ENCODE measurements at places on chromosomes 5 and 9.
A peak's percentile ranks its signal among the peaks of the same experiment; 100 is the strongest.

- DNase-seq, result no peak
These were observed 4.5 kb upstream of the LMX1B start for GRCh38 chr9:126609191-126609590.

GRCh38 chr9:33157960-33158842 lies 8.9 kb downstream of the B4GALT1 start:
- DNase-seq, result no peak

DNA sequence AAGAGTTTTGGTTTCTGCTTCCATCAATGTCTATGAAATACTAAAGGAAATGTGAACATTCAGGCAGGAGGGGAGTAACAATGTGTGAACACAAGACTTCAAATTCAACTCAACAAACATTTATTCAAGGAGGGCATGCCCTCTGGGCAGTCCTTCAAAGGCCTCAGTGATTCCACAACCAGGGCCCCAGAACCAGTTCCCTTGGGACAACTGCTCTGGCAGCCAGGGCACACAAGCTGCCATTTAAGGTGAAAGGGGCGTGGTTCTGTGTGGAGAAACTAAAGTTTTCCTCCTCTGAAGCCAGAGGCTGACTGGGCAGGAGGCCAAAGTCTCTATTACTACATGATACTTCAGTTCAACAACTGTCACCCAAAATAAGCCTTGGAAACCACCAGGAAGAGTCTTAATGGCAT lies 3.2 kb downstream of the RBM18 start:
- no peak for DNase-seq

DNA sequence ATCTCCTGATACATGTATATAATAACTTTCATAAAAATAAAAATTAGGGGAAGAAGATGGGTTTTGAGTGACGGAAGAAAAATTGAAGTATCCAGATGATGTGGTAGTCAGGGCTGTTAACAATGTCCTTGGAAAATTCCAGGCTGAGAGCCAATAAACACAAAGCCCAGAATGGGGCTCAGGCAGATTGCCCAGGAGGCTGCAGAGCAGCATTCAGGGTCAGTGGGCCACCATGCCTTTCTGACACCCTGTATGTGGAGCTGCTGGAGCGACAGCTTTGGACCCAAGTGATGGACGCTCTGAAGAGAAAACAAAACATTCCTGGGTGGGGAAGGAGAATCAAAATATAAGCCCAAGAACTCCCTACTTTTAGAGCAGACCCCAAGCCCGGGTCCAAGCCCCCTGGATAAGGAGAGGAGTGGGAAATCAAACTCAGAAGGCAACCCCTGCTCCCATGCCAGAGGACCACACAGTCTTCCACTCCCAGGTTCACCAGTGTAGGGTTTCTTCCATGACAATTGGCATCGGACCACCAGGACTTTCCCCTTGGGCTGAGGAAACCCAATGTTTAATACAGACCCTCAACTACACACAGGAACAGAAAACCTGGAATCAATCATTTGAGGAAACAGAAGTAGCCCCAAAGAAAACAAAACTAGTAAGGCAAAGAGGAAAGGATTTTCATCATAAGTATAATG lies 45.7 kb upstream of the SPATA31C2 start:
- DNase-seq, result no peak

DNA sequence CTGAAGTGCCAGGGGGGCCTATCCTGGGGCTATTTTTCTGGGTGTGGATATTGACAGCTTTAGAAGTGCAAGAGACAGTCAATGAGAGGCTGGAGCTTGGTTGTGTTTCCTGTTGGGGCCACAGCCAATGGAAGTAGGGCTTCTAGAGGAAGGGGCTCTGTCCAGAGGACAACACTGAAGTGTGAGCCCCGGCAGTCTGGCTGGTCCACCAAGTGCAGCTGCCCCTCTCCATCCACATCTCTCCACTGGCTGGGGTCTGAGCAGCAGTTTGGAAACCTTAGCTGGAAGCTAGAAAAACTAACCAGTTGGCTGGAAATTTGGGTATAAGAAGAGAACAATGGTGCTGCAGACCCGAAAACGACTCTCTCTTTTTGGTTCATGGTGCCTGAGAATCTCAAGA lies 64.3 kb upstream of the PSD2 start:
- no peak for DNase-seq

GRCh38 chr9:21967702-21968101 lies 26.5 kb downstream of the CDKN2A start:
- DNase-seq, result no peak

DNA sequence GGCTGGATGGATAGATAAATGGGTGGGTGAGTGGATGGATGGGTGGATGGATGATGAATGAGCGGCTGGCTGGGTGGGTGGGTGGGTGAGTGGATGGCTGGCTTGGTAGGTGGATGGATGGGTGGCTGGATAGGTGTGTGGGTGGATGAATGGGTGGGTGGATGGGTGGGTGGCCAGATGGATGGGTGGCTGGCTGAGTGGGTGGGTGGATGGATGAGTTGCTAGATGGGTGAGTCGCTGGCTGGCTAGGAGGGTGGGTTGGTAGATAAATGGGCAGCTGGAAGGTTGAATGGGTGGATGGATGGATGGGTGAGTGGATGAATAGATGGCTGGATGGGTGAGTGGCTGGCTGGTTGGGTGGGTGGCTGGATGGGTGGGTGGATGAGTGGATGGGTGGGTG lies 27.9 kb upstream of the CEP72 start:
- DNase-seq, result no peak

- peak; percentile 73 for DNase-seq
These were observed 70.7 kb upstream of the RNF38 start for GRCh38 chr9:36470643-36471290.

- DNase-seq, result no peak
These were observed 1847.1 kb upstream of the NUDT12 start for GRCh38 chr5:105409695-105410094.

DNA sequence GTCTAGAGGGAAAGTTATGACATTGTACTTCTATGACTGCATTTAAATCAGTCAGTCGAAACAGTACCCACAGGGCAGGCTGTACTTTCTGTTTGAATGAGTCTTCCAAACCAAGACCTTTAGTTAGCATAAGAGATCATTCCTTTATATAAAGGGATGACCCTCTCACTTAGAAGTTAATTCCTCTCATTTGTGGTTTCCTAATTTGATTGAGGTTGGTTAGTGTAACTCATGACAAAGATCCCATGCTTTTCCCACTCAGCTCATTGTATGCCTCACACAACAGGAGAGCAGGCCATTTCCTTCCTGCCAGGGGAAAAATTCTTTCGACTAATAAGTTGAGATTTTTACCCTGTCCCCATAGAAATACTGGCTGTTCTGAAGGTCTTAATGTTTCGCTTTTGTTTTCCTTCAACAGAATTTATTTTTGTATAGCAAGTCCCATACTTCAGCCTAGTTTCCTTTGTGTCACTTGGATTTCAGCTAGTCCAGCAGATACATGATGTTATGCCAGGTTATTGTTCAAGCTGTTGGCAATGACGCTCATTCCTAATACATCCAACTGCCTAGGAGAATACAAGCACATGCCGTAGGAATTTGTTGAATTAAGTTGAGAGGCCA lies 500.7 kb downstream of the SPATA31D1 start:
- no peak for DNase-seq

DNA sequence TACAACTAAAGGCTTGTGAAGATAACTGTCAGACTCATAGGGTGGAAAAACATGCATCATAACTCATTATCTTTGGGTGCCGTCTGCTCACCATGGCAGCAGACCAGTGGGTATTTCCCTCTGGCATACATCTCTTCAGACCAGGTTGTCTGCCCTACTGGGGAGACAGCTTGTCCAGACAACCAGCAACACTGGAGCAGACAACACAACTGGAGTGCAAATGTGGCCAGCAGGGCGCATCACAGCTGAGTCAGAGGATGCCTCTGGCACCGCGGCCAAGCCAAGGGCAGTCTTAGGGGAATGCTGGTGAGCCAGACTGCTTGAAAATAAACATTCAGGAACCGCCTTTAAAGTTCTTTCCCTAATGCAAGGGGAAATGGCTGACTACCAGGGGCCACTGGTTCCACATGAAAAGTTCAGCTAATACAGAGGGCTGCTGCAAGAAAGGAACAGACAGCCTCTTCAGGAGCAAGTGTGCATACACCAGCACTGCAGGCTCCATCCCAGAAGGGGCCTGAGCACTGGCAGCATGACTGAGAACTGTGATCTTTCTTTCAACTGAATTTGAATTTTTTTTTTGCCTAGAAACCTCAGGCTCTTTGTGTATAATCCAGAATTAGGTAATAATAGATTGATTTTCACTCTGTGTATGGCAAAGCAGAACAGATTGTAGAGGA lies 77.3 kb downstream of the MAMDC2 start:
- DNase-seq, result no peak

GRCh38 chr5:80031109-80031508 lies 4.0 kb upstream of the THBS4 start:
- no peak for DNase-seq

- no peak for DNase-seq
These were observed 360.0 kb downstream of the BRINP1 start for GRCh38 chr9:119009249-119009648.

GRCh38 chr5:153780876-153781705 lies 257.6 kb downstream of the FAM114A2 start:
- no peak for DNase-seq

DNA sequence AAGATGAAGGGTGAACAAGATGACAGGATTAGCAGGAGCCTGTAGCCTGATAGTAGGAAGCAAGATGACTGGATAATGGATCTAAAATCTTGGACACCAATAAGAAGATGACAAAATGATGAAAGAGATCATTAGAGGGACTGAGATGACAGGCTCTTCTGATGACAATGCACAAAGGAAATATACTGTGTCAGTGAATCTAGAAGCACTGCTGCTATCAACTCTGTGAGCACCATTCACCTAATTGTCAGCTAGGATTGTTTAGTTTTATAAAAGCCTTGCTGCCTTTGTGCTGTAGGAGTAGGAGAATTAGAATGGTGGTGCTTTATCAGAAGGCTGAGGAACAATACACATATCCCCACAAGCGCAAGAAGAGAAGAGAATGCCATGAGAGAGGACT lies 1127.8 kb downstream of the DTWD2 start:
- no peak for DNase-seq

DNA sequence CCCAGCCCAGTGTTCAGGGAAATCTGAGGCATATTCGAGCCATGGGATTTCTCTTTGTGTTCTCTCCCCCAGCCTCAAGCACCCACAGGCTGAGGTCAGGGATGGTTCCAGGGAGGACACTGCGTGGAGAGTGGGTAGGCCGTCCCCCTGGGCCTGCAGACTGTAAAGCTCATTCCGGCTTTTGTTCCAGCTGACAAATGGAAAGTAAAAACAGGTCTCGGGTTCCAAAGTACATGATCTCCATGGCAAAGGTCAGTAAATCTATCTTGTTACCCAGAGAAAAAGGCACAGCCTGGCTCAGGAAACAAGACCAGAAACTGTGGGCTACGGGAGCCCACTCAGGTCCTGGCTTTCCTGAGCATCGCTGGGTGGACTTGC lies 116.2 kb downstream of the ROR2 start:
- DNase-seq, result no peak

DNA sequence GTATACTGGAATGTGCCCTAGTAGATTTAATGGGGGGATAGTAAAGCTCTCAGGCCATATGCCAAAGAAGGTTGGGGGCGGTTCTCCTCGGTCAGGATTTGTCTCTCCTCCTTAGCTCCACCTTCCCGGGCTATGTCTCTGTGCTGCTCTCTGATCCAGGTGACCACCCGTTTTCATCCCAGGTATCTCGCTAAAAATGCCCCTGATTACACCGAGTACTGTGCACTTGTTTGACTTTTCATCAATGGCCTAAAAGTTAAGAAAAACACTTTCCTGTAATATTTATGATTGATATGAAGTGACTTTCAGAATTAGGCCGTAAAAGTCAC lies 724 bp downstream of the NDUFS6 start:
- DNase-seq, result no peak

DNA sequence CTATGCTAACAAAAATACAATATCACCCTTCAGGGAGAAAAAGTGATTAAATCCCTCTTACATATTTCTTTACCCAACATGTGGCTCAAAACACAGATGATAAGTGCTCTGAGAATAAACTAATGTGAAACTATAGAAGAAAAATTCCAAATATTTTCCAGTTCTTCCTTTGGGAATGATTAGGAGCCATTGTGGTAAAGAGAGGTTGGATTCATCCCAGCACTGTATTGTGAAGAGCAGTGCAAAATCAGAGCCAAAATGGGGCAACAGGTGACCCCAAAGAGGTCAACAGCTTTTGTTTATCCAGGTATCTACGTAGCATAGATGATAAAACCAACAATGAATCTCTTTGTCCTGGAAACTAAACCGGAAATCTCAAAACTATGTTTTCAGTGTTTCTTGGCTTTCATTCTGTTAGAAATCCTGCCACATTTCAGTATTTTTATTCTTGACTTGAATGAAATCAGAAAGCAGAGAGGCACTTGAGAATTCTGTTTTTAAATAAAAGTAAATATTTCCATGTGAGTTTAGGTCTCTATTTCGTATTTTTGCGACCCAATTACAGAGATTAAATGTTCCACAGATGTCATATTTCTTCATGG lies 120.4 kb upstream of the FST start:
- DNase-seq, result no peak

- DNase-seq, result no peak
These were observed 24.6 kb upstream of the LRRC14B start for GRCh38 chr5:166441-167372.

- no peak for DNase-seq
These were observed 84.5 kb upstream of the MAN2A1 start for GRCh38 chr5:109605207-109605730.

GRCh38 chr5:55584398-55585205 lies 49.8 kb upstream of the PLPP1 start:
- DNase-seq, result no peak

DNA sequence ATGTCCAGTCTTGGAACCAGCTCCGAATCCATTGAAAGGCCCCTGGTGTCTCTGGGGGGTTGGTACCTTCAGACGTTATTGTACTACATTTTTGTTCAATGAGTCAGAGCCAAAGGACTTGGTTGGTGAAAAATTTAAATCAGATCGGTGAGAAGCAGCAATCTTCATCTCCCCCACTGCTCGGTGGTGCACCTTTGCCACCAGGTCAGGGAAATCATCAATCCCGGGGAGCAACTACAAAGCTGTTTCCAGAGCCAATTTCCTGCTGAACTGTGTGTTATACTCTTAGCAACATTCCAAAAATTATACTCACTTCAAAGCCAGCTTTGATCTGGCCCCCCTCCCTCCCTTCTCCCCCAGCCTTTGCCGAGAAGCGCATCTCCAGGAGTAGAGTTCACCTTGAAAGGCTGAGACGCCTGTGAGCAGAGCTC lies 375.2 kb upstream of the WWC1 start:
- no peak for DNase-seq

GRCh38 chr9:33318225-33318624 lies 27.9 kb downstream of the NFX1 start:
- no peak for DNase-seq

- DNase-seq, result no peak
These were observed 146.5 kb downstream of the MEF2C start for GRCh38 chr5:88736494-88736893.

- no peak for DNase-seq
These were observed 100.7 kb downstream of the PDE8B start for GRCh38 chr5:77311214-77311571.
